Activated naive CD8-positive, alpha-beta T cell treated with anti-CD3 and anti-CD28 coated beads, Interleukin-2, amount 10 ng/mL, durations not matched to agents 7 days and 5 days (primary cell): ENCODE measurements at places on chromosomes 1 and 21. TPM values are rescaled to one million over a fixed set of nuclear protein-coding genes. Genes with fewer than 3 reads are reported as not detected.

CD5L gene
- not detected for total RNA-seq

- peaks cover 20% of the 10 kb centered on the region for H3K27me3 ChIP-seq
- no peak overlapping the region for H3K27ac ChIP-seq
- peaks cover 12% of the 10 kb centered on the region for H3K4me1 ChIP-seq
Measured at GRCh38 chr1:225670806-225671733, 18.1 kb upstream of the ENAH start.

- DNase-seq, result no peak
- H3K36me3 ChIP-seq, result no peaks in the 10 kb centered on the region
- no peak overlapping the region for H3K4me3 ChIP-seq
- H3K4me1 ChIP-seq, result peaks cover 15% of the 10 kb centered on the region
- H3K27me3 ChIP-seq, result peaks cover 5% of the 10 kb centered on the region
- H3K27ac ChIP-seq, result no peak overlapping the region
Measured at GRCh38 chr1:179231923-179232322, 2.4 kb upstream of the ABL2 start.

DNA sequence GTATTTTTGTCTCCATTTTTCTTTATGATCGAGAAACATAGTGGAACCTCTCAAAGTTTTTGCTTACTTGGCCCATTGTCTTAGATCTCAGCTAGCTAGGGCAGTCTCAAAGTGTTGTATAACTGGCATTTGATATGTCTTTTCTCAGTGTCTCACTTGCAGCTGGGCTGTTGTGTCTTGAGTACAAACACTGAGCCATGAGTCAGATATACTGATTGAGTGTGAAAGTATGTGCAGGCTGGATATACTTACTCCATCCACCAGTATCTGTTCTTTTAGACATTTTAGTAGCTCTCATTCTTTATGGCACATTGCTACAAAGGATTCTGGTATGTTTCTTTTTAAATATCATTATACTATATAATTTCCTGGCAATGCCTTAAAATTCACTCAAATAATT lies 14.3 kb upstream of the GPR52 start:
- H3K4me3 ChIP-seq, result no peak overlapping the region
- H3K27ac ChIP-seq, result no peak overlapping the region
- no peaks in the 10 kb centered on the region for H3K27me3 ChIP-seq
- peaks cover 2% of the 10 kb centered on the region for H3K4me1 ChIP-seq
- H3K36me3 ChIP-seq, result peaks cover 3% of the 10 kb centered on the region
